ENCODE measurements at places on chromosomes 7 and 10.
A peak's percentile ranks its signal among the peaks of the same experiment; 100 is the strongest.

DNA sequence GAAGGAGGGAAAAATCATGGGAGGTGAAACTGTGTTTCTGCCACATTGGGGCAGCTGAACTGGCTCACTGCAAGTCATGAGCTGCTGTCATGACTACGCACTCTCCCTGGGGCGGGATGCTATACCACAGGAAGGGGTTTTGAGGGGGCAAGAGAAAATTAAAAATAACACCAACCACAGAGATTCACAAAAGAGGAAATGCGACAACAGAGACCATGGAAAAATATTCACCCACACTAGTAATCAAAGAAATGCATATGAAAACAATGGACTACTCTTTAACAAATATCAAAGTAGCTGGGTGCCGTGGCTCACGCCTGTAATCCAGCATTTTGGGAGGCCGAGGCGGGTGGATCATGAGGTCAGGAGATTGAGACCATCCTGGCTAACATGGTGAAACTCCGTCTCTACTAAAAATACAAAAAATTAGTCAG is 65.2 kb upstream of the TM9SF3 start:
- no peak for DNase-seq

- no peak for DNase-seq
Observed at GRCh38 chr7:82530361-82530760, 86.8 kb upstream of the CACNA2D1 start.

GRCh38 chr10:94439275-94439861 is 37.0 kb downstream of the TBC1D12 start:
- DNase-seq: peak; percentile 5

- no peak for DNase-seq
Observed at GRCh38 chr10:52092390-52092789, 221.7 kb upstream of the DKK1 start.

- no peak for DNase-seq
Observed at GRCh38 chr10:125264091-125264490, 103.7 kb upstream of the CTBP2 start.

DNA sequence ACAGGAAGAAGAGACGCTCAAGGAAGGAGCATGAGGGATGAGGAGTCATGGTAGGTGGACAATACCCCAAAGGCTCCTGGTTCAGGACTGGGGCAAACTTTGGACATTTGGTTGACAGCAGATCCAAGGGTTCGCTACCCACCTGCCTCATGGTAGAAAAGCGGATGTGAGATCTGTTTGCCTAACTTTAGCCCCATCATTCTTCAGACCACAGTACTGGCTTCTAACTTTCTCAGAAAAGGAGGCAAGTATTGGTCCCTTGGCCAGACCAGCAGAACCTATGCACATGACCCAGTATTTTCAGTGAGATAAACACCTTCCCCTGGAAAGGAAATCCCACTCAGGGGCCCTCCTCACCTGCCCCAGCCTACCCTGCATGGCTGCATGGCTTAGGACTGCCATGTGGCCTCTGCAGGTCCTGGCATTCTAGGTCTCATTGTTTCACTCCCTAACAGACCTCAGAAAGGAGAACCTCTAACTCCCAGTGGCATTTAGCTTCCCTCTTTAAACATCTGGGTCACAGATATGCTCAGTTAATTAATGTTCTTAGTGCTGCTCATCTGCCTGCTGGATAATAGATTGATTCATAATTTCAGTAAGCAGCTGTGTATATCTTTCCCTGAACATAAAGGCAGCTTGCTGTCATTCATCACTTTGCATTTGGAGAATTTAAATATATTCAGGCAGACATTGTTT is 574.1 kb downstream of the GALNT17 start:
- DNase-seq: no peak

DNA sequence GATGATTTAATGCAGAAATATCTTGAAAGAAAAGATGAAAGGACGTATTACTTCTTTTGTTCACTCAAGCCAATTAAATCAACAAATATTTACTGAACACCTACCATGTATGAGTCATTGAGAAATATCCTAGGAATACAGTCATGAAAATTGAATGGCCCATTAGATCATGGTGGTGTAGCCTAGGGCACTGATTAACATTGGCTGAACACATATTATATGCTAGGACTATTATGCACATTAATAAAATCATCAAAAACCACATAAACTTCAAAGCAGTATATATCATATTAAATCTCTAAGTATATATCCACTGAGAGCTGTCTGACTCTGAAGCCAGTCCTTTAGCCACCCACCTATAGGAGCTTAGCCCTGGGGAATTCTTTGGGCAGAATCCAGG is 41.8 kb downstream of the FAM204A start:
- no peak for DNase-seq

- DNase-seq: no peak
Observed at GRCh38 chr10:5895365-5895764, 5.3 kb downstream of the FBH1 start.

DNA sequence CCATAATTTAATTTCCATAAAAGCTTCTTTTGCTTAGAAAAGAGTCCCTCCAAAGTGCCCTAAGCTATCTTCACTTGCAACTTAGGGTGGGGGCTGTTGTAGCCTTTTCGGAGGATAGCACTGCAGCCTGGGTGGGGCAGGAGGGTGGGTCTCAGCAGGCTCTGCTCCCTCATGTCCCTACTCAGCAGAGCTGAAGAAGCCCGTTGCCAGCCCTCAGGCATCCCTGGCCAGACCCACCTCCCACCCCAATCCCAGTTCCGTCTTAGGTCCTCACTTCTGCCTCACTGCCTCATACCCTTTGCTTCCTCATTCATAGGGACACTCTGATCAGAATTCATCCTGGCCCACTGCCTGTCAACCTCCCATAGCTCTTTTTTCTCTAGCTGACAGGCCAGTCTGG is 99.8 kb upstream of the ZMIZ1 start:
- DNase-seq: no peak

DNA sequence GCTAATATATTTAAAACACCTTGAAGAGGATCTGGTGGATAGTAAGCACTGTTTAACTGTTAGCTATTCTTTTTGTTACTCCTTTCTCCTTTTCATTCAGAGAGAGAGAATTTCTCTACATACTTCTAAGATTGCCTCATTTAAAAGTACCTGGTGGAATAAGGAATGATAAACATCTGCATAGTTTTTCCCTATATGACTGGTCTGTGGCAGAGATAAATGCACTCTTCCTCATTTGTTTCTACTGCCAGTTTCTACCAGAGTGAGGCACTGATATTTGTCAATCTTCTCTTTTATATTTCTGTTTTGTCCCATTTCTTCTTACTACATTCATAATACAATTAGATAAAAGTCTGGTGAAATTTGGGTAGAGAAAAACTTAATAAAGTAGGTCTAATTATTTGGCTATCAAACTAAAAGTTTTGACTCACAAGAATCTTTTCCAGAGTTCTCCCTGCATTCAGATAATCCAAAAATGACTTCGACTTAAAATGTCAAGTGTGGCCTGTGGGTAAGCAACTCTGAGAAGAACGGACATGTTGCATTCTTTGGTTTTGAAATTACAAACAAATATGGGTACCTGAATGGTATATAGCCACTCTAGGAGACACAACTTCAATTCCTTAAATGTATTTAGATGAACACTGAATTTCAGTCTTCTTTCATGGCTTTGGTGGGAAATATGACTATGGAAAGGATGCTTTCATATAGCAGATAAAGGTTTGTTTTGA is 38.8 kb downstream of the RNLS start:
- DNase-seq: no peak

DNA sequence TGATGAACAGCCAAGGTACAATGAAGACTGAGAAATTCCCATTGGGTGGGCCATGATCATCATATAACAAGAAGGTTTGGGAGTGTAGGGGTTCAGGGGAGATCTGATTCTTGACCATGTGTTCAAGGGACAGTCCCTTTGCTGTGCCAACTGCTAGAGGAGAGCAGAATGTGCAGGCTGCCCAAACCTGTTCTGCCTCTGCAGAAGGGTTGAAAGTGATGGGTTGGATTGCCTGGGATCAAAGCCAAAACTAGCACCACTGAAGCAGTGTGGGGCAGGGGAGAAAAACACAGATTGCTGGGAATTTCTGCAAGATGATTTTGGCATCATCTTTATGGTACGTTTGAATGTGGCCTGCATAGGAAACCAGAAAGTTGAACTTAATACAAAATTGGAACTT is 303.9 kb downstream of the OTUD1 start:
- DNase-seq: no peak

GRCh38 chr7:94374721-94375566 is 19.8 kb upstream of the COL1A2 start:
- peak; percentile 96 for DNase-seq

DNA sequence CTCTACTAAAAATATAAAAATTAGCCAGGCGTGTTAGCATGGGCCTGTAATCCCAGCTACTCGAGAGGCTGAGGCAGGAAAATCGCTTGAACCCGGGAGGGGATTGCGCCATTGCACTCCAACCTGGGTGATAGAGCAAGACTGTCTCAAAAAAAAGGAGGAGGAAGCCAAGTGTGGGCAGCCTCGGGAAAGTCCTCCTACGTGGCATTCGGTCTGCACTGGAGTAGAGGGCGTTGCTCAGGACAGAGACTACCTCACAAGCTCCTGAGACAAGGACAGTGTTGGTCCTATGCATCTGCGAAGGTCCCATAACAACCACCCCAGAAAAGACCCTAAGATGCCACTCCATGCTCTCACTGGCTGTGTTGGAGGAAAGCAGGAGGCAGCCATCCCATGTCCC is 10.0 kb upstream of the SERPINE1 start:
- no peak for DNase-seq

DNA sequence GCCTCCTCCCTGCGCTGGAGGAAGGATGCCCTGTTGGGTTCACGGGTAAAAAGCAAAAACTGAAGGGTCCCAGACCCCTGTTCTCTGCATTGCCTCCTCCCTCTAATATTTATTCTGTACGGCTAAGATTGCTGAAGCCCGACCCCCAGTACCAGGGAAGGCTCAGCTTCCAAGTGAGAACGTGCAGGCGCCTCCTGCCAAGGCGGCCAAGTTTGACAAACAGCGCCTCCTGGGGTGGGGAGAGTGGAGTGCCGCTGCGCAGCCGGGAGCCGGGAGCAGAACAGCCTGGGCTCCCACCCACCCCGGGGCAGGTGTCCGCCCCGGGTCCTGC is 4.7 kb upstream of the EBF3 start:
- peak; percentile 31 for DNase-seq

DNA sequence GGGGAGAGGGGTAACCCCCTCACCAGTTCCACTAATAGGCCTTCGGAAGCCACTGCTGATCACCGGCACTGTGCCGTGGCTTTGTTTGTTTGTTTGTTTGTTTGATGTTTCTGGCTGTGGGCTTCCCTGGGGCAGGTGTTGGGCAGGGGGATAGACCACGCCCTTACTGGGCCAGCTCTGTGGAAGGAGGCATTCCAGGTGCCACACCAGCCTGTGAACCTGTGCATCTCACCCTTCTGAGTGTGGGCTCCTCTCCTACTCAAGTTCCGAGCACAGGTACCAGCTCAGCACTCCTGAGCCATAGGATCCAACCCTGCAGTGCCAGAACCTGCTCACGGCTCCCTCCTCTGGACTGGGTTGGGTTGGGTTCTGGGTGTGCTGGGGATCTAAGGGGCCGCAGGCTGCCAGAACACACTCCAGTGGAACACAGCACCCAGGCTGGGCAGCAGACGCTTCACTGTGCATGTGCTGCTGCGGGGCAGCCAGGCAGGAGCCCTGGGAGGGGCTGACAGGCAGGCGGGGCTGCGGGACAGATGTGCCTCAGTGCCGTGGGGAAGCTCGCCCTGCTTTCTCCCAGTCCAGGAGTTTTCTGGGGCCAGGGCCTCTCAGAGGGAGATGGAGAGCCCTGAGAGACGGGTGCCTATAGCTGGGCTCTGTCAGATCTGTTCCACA is 1053.9 kb downstream of the CNTNAP2 start:
- DNase-seq: no peak

- DNase-seq: no peak
Observed at GRCh38 chr10:72158176-72158575, 57.6 kb upstream of the ANAPC16 start.

DNA sequence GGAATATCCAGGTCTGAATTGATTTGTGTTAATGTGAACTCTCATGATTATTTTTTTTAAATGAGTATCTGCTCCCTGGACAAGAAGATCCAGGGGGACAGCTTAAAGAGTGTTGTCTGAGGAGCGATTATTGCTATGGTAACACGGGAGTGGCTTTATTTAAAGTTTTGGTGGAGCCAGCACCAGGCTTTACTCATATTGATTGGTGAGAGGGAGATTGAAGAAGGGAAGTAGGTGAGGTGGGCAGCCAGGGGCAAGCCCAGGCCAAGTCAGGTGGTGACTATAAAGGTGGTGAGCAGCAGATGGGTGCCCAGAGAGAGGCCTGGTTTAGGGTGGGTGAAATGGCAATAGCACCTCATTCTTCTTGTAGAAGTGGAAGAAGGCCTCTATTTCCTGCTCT is 10.2 kb upstream of the AGR2 start:
- DNase-seq: no peak

GRCh38 chr10:70582793-70583668 is 19.5 kb downstream of the PRF1 start:
- DNase-seq: no peak

GRCh38 chr7:132932296-132933071 is 149.4 kb downstream of the CHCHD3 start:
- no peak for DNase-seq

GRCh38 chr10:95428701-95429100 is 132.5 kb downstream of the SORBS1 start:
- DNase-seq: no peak

DNA sequence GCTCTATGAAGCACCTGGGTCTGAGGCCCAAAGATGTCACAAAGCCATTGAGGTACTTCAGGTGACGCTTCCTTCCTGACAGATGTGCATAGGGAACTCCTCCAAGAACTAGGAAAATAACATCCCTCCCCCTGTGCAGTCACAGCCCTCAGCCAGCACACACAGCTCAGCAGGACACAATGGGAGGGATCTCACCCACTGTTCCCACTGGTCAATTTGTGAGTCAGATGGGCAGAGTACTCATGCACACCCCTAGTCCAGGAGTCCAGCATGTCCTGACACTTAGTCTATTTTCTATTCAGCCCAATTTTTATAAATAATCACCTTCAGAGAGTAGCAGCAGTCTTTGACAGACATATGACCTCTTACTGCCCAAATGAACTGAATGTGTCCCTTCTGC is 60.7 kb upstream of the PFKP start:
- DNase-seq: no peak

GRCh38 chr10:58937423-58937822 is 239.0 kb upstream of the PHYHIPL start:
- no peak for DNase-seq

- DNase-seq: no peak
Observed at GRCh38 chr7:155721056-155721455, 76.6 kb downstream of the RBM33 start.

DNA sequence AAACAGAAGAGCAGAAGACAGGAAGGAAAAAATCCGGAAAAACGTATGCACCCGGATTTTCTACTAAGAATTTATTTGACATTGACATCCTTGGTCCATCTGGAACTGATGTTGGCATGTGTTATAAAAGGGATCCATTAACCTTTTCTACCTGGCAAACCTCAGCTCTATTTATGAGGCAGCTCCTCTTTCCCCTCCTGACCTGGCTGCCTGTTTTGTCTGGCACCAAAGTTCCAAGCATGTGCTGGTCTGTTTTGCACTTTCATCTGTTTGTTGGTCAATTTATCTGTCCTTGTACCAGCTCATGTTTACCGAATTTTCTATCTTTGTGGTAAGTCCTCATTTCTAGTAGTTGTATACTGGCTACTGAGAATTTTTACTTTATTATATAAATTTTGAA is 258.0 kb downstream of the TNS3 start:
- DNase-seq: no peak

Measured in RPMI7951 (cell line).